DMS153 (cell line): ENCODE measurements at places on chromosomes 6 and 20.

- no peak for DNase-seq
Measured at GRCh38 chr6:169895000-169895759, 143.8 kb downstream of the ERMARD start.

- DNase-seq, result no peak
Measured at GRCh38 chr6:17478946-17479345, 85.6 kb downstream of the CAP2 start.

DNA sequence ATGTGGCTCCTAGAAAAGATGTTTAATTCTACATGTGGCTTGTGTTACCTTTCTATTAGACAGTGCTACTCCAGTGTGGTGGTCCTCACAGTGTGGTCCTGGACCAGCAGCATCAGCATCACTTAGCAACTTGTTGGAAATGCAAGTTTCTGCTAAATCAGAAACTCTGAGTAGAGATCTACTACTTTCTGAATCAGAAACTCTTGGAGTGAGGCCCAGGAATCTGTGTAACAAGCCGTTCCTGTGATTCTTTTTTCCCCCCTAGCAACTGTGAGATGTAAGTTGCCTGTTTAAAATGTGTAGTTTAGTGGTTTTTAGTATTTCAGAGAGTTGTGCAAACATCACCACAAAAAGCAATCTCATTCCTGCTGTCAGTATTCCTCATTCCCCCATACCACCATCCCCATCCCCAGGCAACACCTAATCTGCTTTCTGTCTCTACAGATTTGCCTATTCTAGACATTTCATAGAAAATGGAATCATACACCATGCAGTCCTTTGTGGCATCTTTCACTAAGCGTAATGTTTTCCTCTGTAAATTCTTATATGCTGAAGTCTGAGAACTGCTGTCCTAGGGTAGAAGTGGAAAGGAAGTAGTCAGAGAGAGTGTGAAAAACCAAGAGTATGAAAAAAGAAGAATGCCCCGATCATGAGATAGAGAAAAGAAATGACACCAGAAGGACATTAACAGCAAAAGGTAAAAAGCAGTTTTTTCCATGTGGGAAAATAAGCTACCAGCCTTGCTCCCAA, 18.9 kb upstream of the BTBD9 start:
- DNase-seq, result no peak

DNA sequence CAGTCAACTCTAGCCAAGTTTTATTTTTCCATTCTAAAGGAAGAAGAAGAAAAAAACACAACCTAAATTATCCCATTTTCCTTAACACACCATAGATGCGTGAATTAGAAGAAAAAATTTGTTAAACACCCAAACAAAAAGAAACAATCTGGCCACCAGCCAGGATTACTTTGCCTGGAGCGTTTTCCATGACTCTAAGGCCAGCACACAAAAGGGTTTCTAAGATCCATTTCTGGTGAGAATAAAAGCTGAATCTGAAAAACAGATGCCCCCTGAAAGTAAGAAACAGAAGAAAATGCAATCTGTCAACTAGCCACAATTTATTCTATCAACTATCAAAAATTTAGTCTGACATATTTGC, 267.2 kb upstream of the SULF2 start:
- no peak for DNase-seq

DNA sequence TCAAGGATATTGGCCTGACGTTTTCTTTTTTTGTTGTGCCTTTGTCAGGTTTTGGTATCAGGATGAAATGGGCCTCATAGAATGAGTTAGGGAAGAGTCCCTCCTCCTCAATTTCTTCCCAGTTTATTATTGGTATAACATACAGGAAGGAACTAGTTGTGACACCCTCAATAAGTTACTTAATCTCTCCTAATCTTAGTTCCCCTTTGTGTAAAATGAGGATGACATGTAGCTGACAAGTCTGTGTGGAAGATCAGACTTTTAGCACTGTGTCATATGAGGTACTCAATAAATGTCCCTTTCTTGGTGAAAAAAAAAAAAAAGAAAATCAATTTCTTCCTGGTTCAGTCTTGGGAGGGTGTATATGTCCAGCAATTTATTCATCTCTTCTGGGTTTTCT, 155.8 kb downstream of the PDE7B start:
- DNase-seq, result no peak

DNA sequence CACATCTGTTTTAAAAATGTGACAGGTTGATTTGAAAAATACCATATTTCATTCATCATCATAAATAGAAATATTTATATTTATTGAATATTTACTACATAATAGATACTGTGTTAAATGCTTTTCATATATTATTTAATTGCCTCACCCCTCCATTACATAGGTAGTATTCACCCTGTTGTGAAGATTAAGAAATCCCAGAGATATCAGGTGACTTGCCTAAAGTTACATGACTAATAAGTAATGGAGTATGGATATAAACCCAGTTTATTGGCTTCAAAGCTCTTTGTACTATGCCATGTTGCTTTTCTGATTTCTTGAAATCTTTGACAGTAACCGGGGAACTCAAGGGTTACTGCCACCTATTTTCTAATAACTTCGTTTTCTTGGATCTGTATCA, 10.1 kb upstream of the TSPYL1 start:
- no peak for DNase-seq

DNA sequence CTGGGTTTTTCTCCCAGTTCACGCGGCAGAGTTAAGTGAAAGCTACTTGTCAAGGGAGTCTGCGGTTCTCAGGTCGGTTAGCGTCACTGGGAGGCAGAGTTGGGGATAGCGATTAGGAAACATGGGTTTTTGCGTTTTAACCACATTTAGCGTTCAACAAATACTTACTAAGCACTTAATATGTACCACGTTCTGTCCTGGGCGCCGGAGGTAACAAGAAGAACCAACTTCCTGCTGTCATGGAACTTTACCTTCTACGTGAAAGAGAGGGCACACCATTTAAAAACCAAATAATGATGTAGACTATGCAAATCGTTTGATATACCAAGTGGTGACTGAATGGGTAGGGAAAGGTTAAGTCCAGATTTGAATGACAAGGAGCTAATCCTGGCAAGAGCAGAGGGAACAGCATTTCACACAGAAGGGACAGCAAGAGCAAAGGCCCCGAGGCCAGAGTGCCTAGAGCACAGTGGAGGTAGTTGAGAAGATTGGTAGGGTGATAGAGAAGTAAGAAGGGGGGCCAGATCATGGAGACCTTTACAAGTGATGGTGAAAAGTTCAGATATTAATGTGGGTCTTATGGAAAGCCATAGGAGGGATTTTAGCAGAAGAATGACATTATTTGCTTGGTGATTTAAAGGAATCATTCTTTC, 744 bp downstream of the RIOK1 start:
- DNase-seq, result no peak
